ENCODE measurements at places on chromosomes 5 and 9.

DNA sequence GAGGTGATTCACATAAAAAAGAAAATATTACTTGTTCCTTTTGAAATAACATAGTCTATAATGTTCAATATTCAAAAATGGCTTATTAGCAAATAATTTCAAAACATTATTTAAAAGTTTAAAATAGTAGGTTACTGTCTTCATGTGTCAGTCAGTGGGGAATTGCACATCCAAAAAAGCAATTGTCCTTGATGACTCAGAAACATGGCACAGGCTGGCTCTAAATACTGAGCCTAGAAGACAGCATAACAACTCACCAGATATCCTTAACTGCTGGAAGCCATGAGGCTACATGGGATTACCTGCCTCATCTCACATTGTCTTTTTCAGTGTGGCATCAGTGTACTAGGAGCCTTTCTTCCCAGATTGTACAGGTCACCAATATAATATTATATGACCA lies 439.5 kb upstream of the RGMB start:
- no peak for DNase-seq

DNA sequence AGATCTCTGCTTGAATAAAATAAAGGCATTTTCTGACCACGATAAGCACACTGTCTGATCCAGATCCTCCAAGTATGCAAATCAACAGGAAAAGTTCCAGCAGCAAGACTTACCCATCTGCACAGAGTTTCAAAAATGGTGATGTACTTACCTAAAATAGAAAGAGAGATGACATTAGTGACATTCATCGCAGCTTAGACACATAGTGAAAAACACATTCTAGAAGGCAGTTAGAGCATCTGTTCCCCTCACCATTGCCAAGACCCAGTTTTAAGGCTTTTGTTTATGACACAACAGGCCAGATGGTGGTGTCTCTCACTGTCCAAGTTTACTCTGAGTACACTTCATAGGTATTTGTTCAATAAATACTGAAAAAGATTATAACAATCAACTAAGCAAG lies 207.7 kb downstream of the PDE4D start:
- no peak for DNase-seq

DNA sequence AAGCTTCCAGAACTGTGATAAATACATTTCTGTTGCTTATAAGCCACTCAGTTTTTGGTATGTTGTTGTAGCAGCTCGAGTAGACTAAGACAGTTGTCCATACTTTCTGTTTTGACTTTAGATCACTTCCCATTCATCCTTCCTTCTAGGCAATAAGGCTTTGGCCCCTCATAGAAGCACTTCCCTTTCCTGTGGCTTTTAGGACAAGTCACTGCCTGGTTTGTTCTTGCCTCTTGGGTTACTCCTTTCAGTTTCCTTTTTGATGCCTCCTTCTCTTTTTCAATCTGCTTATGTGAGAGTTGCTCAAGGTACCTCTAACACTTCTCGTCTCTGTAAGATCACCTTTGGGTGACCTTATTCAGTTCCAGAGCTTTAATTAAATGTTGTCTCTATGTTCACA lies 72.4 kb upstream of the NTRK2 start:
- DNase-seq = no peak

DNA sequence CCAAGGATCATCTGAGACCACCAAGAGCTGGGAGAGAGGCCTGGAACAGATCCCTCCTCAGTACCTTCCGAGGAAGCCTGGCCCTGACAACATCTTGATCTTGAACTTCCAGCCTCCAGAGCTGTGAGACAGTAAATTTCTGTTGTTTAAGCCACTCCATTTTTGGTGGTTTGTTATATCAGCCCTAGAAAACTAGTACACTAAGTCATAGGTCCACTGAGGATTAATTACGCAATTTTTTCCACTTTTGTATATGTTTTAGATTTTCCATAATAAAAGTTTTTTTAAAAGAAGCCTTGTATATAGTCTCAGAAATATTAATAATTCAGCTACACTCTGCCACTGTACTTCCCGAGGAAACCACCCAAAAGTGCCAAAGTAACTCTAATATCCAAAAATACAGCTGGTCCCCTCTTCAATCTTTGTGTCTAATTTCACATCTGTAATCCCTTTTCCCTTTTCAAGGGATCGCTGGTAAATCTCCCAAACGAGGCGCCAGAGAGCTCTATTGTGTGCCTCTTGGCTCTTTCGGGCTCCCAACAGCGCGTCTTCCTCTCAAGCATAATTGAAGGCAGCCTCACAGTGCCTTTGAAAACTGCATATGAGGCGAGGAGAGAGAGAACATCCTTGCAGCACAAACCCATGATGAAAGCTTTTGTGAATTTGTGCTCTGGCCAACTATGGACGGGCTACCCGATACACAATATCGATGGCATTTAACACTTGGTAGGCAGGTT lies 32.7 kb downstream of the PRUNE2 start:
- peak; percentile 32 for DNase-seq

DNA sequence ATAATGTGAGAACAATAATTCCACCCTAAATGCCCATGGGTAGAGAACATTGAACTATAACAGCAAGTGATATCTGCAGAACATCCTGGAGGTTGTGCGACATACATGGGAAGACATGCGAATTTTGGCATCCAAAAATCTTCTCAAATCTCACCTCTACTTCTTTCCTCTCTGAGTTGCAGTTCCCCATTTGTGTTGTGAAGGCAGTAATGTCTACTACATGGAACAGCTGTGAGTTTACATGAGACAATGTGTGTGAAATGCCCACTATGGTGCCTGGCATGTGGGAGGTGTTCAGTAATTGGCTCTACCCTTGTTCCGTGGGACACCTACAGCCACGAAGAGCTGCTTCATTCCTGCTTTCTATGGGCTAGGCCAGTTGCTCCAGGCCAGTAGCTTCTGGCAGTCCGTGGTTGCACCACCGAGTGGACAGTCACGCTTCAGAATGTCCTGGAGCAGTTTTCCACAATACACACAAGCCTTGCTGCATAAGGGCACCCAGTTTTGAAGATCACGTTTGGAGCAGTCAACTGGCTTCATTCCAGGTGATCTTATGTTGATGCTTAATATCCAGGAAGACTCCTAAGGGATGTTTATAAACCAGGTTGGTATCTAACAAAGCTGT lies 297.7 kb downstream of the DEPDC1B start:
- DNase-seq = no peak

DNA sequence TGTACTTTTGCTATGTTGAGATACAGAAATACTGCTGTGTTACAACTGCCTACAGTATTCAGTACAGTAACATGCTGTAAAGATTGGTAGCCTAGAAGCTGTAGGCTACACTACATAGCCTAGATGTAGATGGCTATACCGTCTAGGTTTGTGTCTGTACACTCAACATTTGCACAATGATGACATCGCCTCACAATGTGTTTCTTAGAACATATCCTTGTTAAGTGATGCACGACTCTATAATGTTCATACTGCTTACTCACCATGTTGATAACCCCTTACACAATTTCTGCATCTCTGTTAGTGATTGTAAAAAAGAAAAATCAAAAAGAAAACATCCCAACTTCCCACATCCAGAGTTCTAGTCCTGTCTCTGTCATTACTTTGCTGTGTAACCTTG lies 450.0 kb downstream of the CCDC171 start:
- DNase-seq = no peak

DNA sequence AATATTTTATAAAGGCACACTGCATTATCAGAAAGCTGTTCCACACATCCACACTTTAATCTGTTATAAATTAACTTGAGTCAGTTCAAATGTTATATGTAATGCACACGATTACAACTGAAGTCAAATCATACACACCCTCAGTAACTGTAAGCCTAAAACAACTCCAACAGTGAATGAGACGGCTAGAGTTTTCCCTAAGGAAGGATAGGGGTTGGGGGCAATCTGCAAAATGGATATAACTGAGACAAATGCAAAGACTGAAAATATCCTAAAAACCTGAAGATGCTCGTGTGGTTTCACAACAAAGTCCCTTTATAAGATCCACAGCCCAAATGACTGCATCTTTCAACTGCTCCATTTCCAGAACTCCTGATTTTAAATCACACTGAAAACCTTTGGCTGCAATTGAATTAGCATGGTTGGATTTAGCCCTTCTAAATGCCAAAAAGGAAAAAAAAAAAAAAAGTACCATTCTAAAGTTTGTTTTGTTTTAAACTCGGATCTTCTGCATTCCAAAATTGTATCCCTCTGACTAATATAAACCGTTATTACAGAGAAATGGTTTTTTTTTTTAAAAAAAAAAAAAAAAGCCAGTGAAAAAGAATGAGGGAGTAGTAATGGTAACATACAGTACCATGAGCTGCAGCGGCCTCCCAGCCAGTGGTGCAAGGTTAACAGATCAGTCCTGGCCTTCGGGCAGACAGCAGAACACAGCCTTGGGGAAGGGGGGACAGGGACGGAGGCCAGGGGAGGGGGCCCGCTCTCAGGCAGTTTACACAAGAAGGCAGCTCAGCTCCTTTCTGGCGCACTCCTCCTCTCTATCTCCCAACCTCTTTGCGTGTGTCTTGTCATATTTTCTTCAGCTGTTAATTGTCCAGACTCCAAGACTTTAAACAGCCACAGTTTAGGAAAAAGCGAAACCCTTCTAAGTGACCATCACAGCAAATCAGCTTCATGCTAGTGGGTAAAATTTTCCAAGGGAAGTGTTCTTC lies 166.1 kb downstream of the BNC2 start:
- DNase-seq = peak; percentile 75

DNA sequence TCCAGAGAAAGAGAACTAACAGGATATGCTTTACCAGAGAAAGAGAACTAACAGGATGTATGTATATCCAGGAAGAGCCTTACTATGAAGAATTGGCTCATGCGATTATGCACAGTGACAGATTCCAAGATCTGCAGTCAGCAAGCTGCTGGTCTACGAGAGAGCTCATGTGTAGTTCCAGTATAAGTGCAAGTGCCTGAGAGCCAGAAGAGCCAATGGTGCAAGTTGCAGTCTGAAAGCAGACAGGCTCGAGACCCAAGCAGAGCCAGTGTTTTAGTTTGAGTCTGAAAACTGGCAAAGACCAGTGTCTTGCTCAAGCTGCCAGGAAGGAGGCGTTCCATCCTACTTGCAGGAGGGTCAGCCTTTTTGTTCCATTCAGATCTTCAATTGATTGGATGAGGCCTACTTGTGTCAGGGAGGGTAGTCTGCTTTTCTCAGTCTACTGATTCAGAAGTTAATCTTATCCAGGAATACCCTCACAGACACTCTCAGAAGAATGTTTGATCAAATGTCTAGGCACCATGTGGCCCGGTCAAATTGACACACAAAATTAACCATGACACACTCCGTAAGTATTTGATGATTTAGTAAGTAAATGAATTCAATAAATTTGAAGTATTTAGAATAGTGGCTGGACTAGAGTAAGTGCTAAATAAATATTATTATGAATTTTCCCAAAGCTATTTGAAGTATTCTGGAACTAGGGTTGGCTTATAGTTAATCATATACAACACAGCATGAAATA lies 372.1 kb upstream of the SGCD start:
- DNase-seq = peak; percentile 44
